Activated CD4-positive, alpha-beta T cell treated with anti-CD3 and anti-CD28 coated beads, Interleukin-10, Interleukin-2, amounts not matched to agents 100 ng/mL and 50 ng/mL, durations not matched to agents 16 hours and 8 hours (primary cell): ENCODE measurements at places on chromosomes 1 and 21.

- peak; percentile 89 for DNase-seq
Observed at GRCh38 chr21:14523234-14523633, 22.9 kb downstream of the SAMSN1 start.

GRCh38 chr1:86645851-86646250 is 58.5 kb upstream of the SH3GLB1 start:
- no peak for DNase-seq

- DNase-seq, result peak; percentile 28
Observed at GRCh38 chr1:117540532-117540931, 65.3 kb upstream of the TENT5C start.

DNA sequence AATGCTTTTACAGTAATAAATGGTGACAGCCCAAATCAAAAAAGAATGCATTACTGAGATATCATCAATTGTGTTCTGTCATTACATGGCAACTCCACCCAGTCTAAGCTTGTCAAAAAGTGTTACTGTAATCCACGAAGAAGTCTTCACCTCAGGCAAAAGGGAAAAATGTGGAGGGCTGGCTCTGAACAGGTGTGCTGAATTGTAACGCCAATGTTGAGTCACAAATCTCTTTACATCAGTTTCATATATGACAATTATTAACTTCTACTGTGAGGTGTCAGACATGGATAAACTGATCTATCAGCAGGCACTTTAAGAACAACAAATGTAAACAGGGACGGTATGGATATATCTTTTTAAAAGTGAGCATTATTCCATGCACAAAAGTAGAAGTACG is 98.5 kb upstream of the DMRTA2 start:
- DNase-seq, result no peak

- DNase-seq, result no peak
Observed at GRCh38 chr1:28358716-28359115, 10.8 kb upstream of the PHACTR4 start.

DNA sequence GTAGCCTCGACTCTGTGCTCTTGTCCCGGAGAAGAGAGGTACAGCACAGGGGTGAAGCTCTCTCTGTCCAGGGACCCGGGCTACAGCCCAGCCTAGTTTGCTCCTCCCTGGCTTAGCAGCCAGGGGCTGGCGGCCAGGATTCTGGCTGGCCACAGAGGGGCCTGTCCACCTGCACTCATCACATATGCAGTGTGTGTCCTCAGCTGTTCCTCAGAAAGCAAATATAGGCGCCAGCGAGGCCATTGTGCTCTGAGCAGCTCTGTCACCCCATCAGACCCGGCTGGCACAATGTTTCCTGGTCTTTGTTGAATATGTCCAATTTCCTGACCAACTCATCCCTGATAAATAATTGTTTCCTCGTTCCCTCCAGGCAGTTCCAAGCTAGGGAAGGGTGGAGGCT is 28.5 kb downstream of the KCND3 start:
- no peak for DNase-seq

- no peak for DNase-seq
Observed at GRCh38 chr1:205312866-205313562, 8.5 kb downstream of the NUAK2 start.

- no peak for DNase-seq
Observed at GRCh38 chr1:222234351-222234750, 313.6 kb downstream of the HHIPL2 start.

DNA sequence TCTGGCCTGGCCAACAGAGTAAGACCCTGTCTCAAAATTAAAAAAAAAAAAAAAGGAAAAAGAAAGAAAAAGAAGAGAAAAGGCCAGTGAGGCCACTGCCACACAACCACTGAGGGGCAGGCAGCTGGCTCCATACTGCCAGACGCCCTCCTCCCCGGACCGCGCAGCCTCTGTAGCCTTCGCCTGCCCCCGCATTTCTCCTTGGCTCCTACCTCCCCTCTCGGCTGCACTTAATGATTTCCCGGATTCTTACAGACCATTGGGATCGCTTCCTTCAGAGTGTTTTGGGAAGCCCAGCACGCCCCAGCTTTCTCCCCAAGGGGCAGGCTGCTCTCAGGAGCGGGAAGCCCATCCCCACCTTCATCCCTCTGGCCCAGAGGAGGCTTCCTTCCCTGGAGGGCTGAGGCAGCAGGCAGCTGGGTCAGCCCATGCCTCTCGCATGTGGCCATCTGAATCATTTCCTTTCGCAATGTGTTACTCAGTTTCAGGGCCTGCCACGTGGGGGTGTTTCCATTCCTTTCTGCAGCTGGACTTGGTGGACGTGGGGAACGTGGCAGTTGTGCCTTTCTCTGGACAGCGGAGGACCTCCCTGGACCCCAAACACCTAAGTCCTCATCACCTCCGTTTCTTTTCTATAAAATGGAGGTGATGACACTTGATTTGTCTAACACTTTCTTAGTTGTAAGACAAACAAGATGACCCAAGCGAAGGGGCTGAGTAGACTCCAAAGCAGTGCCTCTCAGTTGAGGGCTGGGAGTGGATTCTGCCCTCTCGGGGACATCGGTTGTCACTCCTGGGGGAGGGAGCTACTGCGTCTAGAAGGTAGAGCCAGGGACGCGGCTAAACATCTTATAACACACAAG is 2.3 kb downstream of the SLC2A5 start:
- DNase-seq, result no peak
